ENCODE measurements at places on chromosomes 3 and 15.
A peak's percentile ranks its signal among the peaks of the same experiment; 100 is the strongest.

DNA sequence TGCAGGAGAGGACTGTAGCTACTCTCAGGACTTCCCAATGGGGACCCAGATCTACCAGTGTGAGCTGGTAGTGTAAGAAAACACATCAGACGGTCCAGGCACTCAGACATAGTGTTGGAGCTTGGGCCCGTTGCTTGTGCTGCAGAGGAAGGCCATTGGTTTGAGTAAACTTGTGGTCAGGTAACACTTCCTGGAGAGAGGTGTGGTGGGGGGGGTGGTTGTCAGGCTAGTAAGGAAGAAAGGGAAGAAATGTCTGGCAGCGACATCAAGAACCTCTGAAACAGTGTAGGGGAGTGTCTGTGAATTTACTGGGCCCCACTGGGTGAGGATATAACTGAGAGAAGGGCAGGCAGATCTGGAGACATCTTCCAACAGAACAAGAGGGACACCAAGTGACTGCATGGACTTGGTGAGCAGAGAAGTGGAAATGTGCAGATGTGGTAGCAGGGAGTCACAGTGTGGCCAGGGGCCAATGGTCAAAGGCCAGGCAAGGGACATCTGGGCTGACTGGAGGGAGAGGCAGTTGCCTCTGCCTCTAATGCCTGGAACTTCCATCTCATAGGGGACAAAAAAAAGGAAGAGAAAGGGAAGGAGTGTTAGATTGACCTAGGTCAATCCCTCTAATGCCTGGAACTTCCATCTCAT, 63.7 kb upstream of the MRPS22 start:
- no peak for DNase-seq

DNA sequence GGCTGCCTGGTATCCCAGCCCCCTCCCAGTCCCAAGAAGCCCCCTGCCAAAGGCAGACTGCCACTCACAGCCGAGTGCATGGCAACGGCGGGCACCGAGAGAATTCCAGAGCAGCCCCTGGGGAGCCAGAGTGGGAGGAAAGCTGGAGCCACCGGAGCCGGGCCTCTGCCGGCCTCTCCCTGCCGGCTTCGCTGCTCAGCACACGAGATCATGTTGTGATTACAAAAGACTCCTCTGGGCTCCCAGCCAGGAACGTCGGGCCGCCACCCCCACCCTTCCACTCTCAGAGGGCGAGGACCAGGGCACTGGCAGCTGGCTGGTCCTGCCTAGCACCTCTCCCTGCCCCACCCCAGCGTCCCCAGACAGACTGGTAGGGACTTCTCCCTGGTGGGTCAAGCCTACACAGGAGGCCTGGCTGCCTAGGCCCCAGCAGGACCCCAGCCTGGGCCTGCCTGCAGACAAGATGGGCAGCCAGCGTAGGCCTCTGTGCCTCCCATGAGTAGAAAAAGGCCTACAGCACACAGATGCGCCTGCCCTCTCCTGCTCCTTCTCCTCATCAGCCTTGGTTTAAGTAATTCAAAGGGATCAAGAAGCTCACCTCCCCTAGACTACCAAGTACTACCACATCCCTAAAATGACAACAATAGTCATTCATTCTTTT, at the start of gene CCDC9B:
TSS of gene CCDC9B (minus strand) at position 200 of the 661 bp plus-strand sequence. CDS start at position 80, 120 bp downstream.
- peak; percentile 94 for DNase-seq

DNA sequence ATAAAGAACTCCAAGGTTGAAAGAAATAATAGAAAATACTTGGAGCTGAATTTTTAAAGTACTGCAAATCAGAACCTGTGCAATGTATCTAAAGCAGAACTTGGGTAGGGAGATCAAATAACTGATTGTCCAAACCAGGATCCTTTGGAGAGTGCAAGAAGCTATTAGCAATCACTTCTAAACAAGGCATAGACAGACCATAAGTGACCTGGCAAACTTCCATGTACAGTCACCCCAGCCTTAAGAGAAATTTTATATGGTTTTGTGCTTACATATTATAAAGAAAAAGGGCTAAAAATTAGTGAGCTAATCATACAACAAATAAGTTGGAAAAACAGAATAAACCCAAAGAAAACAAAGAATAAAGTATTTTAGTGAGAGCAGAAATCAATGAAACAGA, 35.2 kb downstream of the ETV5 start:
- DNase-seq: peak; percentile 7

GRCh38 chr3:58084788-58085543, 76.7 kb downstream of the FLNB start:
- DNase-seq: no peak
